ENCODE measurements at places on chromosomes 4 and X. TPM values are rescaled to one million over a fixed set of nuclear protein-coding genes. Genes with fewer than 3 reads are reported as not detected.

PABPC5 gene
- polyA plus RNA-seq, result 5.0 TPM

CT45A10 gene
- polyA plus RNA-seq, result not detected

TLR10 gene
- polyA plus RNA-seq, result 0.39 TPM

PNMA6A gene
- polyA plus RNA-seq, result 3.9 TPM

ADH4 gene
- not detected for polyA plus RNA-seq

MAGEA2B gene
- not detected for polyA plus RNA-seq

PRRG1 gene
- polyA plus RNA-seq, result 15.6 TPM

PHKA1 gene
- 2.0 TPM for polyA plus RNA-seq

NLRP2B gene
- polyA plus RNA-seq, result not detected

- peak; percentile 0 for DNase-seq
- H3K4me1 ChIP-seq, result no peaks in the 10 kb centered on the region
- no peak overlapping the region for H3K27ac ChIP-seq
- H3K4me3 ChIP-seq, result no peak overlapping the region
- H3K27me3 ChIP-seq, result peaks cover 16% of the 10 kb centered on the region
These were observed 37.1 kb downstream of the EFHC2 start for GRCh38 chrX:44306356-44306755.

GRCh38 chr4:118287711-118288451, 64.9 kb downstream of the PRSS12 start:
- H3K4me3 ChIP-seq, result no peak overlapping the region
- peak; percentile 77 for DNase-seq
- H3K27ac ChIP-seq, result no peak overlapping the region
- no peaks in the 10 kb centered on the region for H3K36me3 ChIP-seq

- H3K27ac ChIP-seq, result no peak overlapping the region
- H3K4me3 ChIP-seq, result no peak overlapping the region
- H3K36me3 ChIP-seq, result peaks cover 25% of the 10 kb centered on the region
- no peaks in the 10 kb centered on the region for H3K4me1 ChIP-seq
- H3K27me3 ChIP-seq, result no peaks in the 10 kb centered on the region
These were observed 35.7 kb downstream of the ADH5 start for GRCh38 chr4:99052902-99053301.

DNA sequence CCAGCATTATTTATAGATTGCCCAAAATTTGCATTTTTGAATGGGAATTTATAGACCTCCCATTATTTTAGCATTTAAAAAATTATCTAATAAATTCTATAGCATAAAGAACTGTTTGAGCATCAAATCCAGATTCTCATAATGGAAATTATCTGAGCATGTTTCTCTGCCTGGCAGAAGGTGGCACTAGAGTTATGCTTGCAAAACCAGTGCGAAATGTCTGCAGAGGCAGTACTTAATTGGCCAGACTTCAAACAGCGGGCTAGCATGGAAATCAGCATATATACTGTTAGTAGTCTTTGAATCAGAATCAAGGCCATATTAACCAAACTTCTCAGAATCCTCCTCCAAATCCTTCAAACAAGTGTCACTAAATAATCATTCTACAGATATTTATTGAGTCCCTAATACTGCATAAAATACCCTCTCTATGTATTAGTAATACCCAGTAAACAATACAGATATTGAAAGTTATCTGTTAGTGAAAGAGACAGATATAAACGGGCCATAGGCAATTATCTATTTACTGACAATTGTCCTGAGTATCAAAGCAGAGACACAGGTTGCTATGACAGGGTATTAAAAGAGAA, 78.7 kb upstream of the DCLK2 start:
- H3K4me3 ChIP-seq, result no peak overlapping the region
- peak; percentile 80 for DNase-seq
- no peaks in the 10 kb centered on the region for H3K36me3 ChIP-seq

- H3K27me3 ChIP-seq, result no peaks in the 10 kb centered on the region
- no peak for DNase-seq
- no peak overlapping the region for H3K4me3 ChIP-seq
- H3K36me3 ChIP-seq, result no peaks in the 10 kb centered on the region
- H3K27ac ChIP-seq, result no peak overlapping the region
- no peaks in the 10 kb centered on the region for H3K4me1 ChIP-seq
These were observed 206.1 kb downstream of the PPP3CA start for GRCh38 chr4:101141230-101141629.

DNA sequence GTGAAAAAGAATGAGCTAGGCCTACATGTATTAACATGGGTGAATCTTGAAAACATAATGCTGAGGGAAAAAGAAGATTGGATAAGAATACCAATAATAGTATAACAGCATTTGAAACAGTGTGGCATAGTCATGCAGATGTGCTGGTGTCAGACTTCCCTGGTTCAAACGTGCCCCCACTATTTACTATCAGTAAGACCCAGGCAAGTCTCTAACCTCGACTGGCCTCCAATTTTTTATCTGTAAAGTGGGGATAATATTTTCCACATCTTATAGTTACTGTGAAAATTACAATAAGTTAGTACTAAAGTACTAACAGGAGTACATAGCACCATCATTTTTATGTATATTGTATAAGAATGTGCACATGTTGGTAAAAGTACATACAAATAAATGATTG, 17.0 kb upstream of the SLAIN2 start:
- no peak overlapping the region for H3K4me3 ChIP-seq
- H3K27ac ChIP-seq, result no peak overlapping the region
- no peak for DNase-seq
- H3K27me3 ChIP-seq, result no peaks in the 10 kb centered on the region

- H3K27ac ChIP-seq, result no peak overlapping the region
- H3K36me3 ChIP-seq, result no peaks in the 10 kb centered on the region
These were observed 3.4 kb downstream of the GRID2 start for GRCh38 chr4:92307181-92307580.

DNA sequence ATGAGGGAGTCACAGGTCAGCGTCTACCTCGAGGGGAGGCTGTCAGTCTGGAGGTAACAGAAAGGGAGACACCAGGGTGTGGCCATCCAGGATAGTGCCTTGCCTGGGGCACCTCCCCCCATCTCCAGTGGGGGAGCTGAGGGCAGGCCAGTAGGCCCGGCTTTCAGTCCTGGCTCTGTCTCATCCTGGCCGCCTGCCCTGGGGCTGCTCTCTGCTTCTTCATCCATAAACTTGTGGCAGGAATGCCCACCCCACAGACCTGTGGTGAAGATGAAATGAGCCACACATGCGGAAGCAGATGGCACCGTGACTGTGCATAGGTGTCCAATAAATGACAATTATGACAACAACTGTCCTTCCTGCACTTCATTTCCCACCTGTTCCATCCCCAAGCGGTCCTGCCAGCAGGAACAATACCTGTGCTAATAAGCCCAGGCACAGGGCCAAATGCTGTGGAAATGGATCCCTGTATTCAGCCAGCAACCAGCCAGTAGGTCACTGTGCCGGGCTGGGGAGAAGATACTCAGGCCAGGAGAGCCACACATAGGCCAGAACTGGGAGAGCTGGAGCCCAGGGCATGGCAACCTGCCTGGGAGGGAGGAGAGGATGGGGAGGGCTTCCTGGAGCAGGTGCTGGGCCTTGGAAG, 30.2 kb downstream of the TRO start:
- H3K4me3 ChIP-seq, result no peak overlapping the region
- peaks cover 10% of the 10 kb centered on the region for H3K27me3 ChIP-seq
- H3K36me3 ChIP-seq, result no peaks in the 10 kb centered on the region
- no peak for DNase-seq
- H3K27ac ChIP-seq, result no peak overlapping the region

- no peaks in the 10 kb centered on the region for H3K36me3 ChIP-seq
- no peaks in the 10 kb centered on the region for H3K27me3 ChIP-seq
- H3K4me1 ChIP-seq, result no peaks in the 10 kb centered on the region
- no peak overlapping the region for H3K27ac ChIP-seq
- no peak for DNase-seq
These were observed 550.9 kb upstream of the NDST4 start for GRCh38 chr4:115664285-115664684.

DNA sequence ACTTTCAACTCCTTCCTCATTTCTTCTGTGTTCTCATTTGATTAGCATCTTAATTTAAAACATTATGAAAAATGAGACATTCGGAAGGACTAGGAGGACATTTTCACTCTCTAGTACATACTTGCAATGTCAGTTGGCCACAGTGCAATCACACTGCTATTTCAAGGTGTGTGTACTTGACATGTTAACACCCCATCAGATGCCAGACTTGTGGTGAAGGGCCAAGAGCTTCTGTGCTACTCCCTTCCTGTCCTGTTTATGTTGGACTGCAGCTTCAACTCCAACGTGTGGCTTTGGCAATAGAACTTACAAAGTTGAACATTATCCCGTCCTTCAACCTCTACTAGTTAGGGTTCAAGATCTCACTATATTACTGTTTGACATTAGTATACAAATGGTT, 221.0 kb downstream of the PALLD start:
- no peak for DNase-seq
- peaks cover 9% of the 10 kb centered on the region for H3K36me3 ChIP-seq
- H3K27me3 ChIP-seq, result no peaks in the 10 kb centered on the region
- H3K4me3 ChIP-seq, result no peak overlapping the region
- H3K4me1 ChIP-seq, result no peaks in the 10 kb centered on the region

GRCh38 chr4:31715302-31715701, 995.1 kb downstream of the PCDH7 start:
- H3K27me3 ChIP-seq, result no peaks in the 10 kb centered on the region
- no peak overlapping the region for H3K4me3 ChIP-seq
- no peak overlapping the region for H3K27ac ChIP-seq
- H3K36me3 ChIP-seq, result no peaks in the 10 kb centered on the region

DNA sequence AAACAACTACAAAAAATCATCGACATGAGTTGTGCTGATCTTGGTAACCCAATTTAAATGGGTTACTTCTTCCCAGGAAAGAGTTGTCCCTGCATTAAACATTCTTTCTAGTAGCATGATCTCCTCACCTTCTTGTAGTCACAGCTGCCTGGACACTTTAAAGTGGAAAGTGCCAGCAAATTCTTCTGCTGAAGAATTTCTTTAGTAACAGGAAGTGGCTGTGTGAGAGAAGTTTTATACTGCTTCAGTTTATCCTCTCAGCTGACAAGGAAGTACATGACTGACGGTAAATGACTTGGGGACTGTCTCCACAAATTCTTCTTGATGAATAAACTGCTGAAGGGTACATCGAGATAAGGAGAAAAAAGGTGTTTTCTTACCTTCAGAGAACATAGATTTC, 18.2 kb upstream of the TNIP3 start:
- H3K36me3 ChIP-seq, result no peaks in the 10 kb centered on the region
- H3K4me1 ChIP-seq, result no peaks in the 10 kb centered on the region
- no peak overlapping the region for H3K27ac ChIP-seq
- no peaks in the 10 kb centered on the region for H3K27me3 ChIP-seq
- DNase-seq, result peak; percentile 36

- H3K27ac ChIP-seq, result no peak overlapping the region
- H3K4me3 ChIP-seq, result no peak overlapping the region
- peak; percentile 38 for DNase-seq
- H3K4me1 ChIP-seq, result no peaks in the 10 kb centered on the region
- no peaks in the 10 kb centered on the region for H3K36me3 ChIP-seq
These were observed 246.7 kb downstream of the PALLD start for GRCh38 chr4:168743601-168744000.

Measured in muscle of leg (tissue), 16 donors.